ENCODE measurements at places on chromosomes 12 and 14. TPM values are rescaled to one million over a fixed set of nuclear protein-coding genes. Genes with fewer than 3 reads are reported as not detected.

BATF gene
- not detected for total RNA-seq

DPY19L2 gene
- 1.8 TPM for total RNA-seq

NPFF gene
- 1.7 TPM for total RNA-seq

TMEM30B gene
- 0.16 TPM for total RNA-seq

CNTN1 gene
- 1.7 TPM for total RNA-seq

MMP19 gene
- total RNA-seq = 38.4 TPM

ZFHX2 gene
- 0.39 TPM for total RNA-seq

APOF gene
- total RNA-seq = not detected

CMKLR1 gene
- total RNA-seq = 0.13 TPM

FAM90A1 gene
- total RNA-seq = 0.13 TPM

All from epithelial cell of alveolus of lung (primary cell).